ENCODE measurements at places on chromosomes 4 and X.

DNA sequence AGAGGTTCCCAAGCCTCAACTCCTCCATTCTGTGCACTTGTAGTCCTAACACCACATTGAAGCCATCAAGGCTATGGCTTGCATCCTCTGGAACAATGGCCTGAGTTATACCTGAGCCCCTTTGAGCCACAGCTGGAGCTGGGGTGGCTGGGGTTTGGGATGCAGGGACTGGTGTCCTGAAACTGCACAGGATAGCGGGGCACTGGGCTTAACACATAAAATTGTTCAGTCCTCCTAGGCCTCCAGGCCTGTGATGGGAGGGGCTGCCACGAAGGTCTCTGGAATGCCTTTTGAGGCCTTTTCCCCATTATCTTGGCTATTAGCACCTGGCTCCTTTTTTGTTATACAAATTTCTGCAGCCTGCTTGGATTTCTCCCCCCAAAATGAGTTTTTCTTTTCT is 35.5 kb downstream of the CFAP299 start:
- DNase-seq = no peak

DNA sequence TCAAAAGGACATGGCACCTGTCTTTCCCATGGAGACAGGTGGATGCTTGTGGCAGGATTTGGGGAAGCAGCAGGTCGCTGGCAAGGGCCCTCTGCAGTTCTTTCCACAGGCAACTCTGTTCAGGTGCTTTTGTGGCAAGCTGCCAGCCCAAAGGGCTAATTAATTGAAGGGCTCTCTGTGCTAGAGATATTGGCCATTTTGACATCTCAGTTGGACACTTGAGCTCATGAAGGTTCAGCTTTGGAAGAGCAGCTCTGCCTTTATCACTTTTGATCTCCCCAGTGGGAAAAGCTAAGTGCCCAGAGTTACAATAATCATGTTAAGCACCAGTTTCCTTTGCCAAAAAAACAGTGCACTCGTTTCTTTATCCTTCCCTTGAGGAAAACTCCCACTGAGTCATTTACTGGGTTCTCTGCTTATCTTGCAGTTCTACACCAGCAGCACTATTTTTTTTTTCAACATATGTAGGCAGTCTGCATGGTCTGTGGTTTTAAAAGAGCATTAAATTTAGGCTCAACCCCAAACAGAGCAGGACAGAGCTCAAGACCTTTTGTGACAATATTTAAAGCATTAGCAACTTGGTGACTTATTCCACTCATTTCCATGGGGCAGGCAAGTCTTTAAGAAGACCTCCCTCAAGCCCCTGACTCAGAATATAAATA is 336.4 kb upstream of the RASGEF1B start:
- no peak for DNase-seq

DNA sequence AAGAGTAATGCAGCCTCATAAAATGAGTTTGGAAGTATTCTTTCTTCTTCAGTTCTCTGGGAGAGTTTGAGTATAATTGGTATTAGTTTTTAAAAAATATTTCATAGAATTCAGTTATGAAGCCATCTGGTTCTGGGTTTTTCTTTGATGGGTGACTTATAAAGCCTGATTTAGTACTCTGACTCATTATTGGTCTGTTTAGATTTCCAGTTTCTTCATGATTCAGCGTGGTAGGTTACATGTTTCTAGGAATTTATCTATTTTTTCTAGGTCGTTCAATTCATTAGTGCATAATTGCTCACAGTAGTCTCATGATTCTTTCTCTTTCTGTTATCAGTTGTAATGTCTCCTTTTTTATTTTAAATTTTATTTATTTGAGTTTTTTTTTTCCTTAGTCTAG is 111.2 kb downstream of the CEP44 start:
- DNase-seq = no peak

- peak; percentile 33 for DNase-seq
Measured at GRCh38 chrX:11386001-11386523, 92.8 kb downstream of the AMELX start.

- no peak for DNase-seq
Measured at GRCh38 chr4:96312046-96312685, 472.3 kb downstream of the PDHA2 start.

- no peak for DNase-seq
Measured at GRCh38 chr4:186749611-186750281, 26.1 kb upstream of the FAT1 start.

DNA sequence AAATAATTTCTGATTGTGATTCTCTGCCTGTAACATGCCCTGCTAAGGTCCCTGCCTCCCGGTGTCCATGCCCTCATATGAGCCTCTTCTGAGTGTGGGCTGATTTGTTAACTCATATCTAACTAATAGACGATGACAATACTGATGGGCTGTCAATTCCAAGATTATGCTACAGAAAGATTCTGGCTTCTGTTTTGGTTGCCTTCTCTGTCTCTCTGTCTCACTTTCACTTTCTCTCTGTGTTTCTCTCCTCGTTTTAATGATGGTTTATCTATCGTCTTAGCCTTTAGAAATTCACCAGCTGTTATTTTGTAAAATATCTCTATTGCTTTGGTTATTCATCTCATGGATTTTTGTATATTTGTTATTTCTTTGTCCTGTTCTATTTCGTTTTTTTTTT is 312.5 kb upstream of the ANXA10 start:
- no peak for DNase-seq

GRCh38 chr4:660401-660800 is 13.7 kb downstream of the ATP5ME start:
- no peak for DNase-seq

GRCh38 chrX:153462291-153462690 is 8.1 kb downstream of the HAUS7 start:
- DNase-seq = no peak

All from ovary (tissue), 10 donors.